ENCODE measurements at places on chromosomes 3 and 15.

- DNase-seq: no peak
Observed at GRCh38 chr3:99933971-99934750, 116.5 kb downstream of the CMSS1 start.

DNA sequence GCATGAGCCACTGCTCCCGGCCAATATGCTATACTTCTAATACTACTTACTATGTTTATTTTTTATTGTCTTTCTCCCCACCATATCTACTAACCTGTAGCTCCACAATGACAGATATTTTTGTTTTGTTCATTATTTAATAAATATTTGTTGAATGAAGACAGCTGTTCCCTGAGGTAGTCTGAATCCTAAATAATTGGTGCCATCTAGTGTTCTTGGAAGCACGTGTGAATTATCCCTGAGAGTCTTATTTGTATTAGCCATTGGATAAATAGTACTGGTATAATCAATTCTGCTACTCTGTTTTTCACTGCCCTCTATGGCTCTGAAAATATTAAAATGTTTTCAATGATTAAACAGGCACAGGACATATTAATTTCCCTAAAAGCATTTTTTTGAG lies 5.6 kb upstream of the APPL1 start:
- no peak for DNase-seq

GRCh38 chr3:142888099-142888480 lies 793 bp downstream of the PCOLCE2 start:
- no peak for DNase-seq

DNA sequence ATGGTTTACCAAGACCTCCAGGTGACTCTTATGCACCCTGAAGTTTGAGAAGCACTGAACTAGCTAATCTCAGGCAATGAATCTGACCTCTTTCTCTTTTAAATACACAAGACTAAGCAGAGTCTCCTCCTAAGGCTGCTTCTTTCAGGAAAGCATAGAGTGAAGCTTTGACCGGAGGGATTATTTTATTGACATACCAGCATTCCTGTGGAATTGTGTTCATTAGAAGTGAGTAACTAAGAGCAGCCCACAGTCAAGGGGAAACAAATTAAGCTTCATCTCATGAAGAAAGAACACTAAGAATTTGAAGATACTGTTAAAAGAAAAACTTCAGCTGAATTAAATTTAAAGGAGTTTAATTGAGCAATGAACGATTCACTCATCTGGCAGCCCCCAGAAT lies 963.5 kb downstream of the NTRK3 start:
- no peak for DNase-seq

- no peak for DNase-seq
Observed at GRCh38 chr15:72813345-72814004, 29.9 kb upstream of the ADPGK start.

GRCh38 chr15:89101302-89102193 lies 13.3 kb downstream of the ABHD2 start:
- no peak for DNase-seq

DNA sequence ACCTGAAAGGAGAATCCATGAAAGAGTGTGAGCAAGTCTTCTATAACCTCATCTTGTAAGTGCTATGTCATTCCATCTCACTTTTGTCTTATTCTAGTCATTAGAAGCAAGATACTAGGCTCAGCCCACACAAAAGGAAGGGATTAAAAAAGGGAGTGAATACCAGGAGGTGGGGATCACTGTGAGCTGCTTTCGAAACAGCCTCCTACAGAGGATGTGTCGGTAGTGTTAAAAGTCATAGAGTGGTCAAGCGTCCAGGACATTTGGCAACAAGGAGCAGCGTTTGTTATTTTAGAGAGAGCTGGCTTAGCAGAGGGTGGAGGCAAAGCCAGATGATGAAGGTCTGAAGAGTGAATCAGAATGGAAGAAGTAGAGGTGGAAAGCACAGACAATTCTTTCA lies 11.7 kb upstream of the ZNF148 start:
- DNase-seq: no peak

DNA sequence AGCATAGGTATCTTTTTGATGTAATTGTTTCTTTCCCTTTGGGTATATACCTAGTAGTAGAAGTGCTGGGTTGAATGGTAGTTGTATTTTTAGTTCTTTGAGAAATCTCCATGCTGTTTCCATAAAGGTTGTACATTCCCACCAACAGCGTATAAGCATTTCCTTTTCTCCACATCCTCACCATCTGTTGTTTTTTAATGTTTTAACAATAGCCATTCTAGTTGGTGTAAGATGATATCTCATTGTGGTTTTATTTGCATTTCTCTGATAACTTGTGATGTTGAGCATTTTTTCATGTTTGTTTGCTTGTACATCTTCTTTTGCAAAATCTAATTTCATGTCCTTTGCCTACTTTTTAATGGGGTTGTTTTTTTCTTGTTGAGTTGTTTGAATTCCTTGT lies 80.0 kb upstream of the TMC3 start:
- no peak for DNase-seq

DNA sequence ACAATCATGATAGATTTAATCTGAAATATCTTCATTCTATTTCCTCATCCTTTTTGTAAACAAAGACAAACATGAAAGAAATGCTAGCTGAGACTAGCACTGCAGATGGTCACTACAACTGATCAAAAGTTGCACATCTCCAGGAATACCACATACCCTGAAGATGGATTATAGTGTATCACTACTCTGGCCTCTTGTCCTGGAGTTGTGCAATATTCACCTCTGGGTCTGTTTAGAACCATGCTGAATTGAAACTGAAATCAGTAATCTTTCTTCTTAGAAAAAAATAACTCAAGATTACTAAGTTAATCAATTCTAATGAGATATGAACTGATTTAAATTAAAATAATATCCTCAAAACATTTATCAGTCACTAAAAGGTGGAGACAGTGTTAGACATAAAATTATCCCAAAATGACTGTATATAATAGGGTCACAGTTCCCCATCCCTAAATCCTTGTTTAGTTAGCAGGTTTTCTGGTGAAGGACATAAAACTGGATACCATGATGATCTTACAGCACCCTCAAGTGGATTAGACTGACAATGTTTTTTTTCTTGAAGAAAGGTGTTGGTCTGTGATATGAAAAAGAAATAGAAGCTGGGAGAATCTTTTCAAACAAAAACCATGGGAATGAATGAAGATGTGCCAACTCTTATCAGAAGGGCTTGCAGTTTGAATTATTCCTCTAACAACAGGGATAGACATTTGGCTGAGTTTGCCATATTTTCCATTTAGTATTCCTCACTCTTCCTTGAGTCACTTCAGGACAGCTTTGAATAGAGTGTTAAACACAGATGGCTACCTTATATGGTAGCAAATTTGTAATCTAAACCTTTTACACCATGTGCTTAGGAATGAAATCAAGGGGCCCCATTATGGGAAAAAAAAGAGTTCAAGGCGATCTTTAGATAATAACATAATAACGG lies 7.1 kb upstream of the TTC14 start:
- DNase-seq: no peak

GRCh38 chr3:149969110-149969939 lies 1.4 kb downstream of the PFN2 start:
- DNase-seq: no peak

GRCh38 chr15:23736033-23736673 lies 49.0 kb upstream of the NDN start:
- DNase-seq: no peak

DNA sequence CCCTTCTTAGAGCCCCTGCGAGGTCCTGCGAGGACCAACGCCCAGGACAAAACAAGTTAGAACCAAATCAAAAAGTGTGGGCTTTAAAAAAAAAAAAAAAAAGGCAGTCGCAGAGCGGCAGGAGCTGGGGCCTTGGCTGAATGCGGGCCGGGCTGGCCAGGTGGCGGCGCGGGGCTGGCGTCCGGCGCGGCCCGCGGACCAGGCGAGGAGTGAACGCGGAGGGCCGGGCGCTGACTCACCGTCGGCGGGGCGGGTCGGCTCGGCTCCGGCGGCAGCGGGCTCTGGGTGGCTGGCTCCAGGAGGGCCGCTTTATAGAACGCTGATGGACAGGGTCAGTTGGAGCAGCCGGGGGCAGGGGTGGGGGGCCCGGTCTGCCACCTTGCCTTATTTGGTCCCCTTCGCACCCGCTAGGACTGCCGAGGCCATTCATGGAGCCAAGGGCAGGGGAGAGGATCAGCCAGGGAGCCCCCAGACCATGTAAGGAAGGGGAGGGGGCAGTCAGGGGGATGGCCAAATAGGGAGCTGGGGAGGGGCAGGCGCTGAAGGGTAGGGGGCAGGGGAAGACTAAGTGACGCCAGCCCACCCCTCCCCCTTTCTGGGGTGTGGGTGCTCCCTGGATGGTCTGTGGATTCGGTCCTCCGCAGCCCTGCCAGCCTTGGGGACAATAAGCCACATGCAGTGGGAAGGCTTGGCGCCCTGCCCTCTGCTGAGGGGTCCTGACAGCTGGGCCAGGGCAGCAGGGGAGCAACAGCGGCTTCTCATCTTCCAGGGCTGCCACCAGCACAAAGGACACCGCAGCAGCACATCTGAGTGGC lies at the start of gene ACTC1:
ACTC1 (minus strand) TSS at position 283 of the 815 bp plus-strand sequence. CDS start 741 bp downstream, outside the sequence.
- no peak for DNase-seq

- no peak for DNase-seq
Observed at GRCh38 chr15:93047621-93048425, 41.2 kb downstream of the RGMA start.

- no peak for DNase-seq
Observed at GRCh38 chr3:31733234-31733667, 200.5 kb downstream of the STT3B start.

DNA sequence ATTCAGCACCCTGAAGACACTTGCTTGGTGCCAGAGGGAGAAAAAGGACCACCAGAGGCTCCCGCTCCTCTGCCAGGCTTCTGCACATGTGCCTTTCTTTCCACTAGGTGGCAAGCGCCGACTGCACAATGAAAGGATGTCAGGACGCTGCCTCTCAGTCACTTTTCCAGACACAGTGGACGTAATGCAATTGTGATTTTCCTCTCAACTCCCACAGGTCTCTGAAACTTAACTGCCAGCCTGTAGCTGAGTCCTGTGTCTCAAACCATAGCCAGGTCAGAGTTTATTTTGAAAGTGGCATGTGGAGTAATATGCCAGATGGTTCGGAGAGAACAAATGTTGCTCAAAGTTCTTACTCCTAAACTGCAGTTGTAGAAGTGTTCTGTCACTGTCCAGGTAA lies 162.9 kb downstream of the ITPR1 start:
- no peak for DNase-seq

GRCh38 chr3:37924453-37924852 lies 62.8 kb downstream of the CTDSPL start:
- no peak for DNase-seq

GRCh38 chr15:77266708-77267386 lies 153.1 kb downstream of the PEAK1 start:
- no peak for DNase-seq

GRCh38 chr3:23762214-23762613 lies 43.5 kb upstream of the UBE2E1 start:
- peak; percentile 50 for DNase-seq

DNA sequence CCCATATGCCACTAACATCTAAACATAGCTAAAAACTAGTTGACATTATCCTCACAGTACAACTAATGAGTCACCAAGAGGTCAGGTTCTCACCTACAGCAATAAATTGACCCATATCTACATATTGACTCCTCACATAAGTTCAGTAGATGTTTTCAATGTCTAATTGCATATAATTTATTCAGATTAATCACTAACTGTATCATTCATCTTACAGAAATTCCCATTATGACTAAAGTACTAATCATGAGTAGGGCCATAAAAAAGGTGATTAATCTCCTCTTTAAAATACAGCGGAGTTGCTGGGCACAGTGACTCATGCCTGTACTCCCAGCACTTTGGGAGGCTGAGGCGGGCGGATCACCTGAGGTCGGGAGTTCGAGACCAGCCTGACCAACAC lies 82.4 kb upstream of the ST3GAL6 start:
- DNase-seq: no peak

DNA sequence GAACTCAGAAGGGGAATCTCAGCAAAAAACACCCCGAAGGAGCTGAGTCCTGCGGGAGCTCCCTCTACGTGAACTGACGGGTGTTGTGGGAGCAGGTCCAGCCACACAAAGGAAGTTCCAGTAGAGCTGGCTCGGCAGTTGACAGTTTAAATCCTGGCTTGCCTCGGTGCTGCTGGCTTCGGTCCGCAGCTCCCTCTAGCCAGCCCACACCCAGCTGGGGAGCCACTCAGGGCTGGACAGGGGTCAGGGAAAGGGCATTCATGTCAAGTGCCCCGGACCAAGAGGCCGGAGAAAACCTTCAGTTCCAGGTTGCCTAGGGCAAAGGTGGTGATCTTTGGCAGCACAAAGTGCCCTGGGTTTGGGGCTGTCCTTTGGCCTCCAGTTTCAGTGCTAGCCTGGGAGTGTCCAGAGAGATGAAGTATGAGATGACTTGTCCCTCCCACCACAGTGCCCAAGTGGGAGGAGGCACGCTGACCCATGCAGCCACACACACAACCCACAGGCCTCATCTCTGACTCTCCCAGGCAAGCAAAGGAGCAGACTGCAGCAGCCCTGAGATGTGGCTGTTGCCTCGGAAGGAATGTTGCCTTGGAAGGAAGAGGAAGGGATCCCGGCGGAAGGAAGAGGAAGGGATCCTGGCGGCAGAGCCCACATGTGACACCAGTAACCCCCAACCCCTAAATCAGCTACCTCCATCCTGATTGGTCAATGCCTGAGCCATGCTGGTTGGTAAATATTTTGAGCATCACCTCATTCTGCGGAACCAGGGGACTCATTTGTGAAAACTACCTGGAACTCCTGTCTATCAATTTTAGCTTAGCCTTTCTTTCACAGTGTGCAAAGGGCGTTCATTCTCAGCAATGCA lies 13.9 kb upstream of the ANPEP start:
- no peak for DNase-seq

DNA sequence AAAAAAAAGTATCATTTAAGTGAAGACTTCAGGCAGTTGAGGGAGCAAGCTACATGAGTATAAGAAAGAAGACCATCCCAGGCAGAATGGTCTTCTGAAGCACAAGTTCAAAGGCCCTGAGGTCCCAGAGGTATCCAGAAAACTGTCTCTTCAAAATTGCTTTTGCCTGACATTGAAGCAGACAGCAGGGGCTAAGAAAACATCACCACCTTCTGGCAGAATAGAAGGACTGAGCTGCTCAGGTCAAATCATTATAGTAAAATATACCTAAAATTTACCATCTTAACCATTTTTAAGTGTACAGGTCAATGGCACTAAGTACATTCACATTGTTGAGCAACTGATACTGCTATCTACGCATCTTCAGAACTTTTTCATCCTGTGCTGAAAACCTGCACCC lies 16.4 kb downstream of the GPR160 start:
- DNase-seq: no peak

DNA sequence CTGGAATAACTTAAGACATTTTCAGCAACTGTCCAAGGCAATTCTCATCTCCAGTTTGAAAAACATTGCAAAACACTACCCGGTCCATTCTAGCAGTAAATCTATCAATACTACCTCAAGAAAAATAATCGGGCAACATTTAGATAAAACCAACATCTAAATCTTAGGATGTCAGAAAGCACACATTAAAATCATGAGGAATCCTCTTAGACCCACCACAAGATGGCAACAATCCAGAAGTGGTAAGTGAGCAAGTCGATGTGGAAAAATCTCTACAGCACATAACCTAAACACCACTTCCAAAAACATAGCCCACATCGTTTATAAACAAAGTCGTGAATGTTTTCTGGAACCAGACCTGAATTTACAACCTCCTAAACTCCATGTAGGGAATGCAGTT lies 5.7 kb downstream of the PLCH1 start:
- no peak for DNase-seq
